ENCODE measurements at places on chromosomes 3 and 15.

DNA sequence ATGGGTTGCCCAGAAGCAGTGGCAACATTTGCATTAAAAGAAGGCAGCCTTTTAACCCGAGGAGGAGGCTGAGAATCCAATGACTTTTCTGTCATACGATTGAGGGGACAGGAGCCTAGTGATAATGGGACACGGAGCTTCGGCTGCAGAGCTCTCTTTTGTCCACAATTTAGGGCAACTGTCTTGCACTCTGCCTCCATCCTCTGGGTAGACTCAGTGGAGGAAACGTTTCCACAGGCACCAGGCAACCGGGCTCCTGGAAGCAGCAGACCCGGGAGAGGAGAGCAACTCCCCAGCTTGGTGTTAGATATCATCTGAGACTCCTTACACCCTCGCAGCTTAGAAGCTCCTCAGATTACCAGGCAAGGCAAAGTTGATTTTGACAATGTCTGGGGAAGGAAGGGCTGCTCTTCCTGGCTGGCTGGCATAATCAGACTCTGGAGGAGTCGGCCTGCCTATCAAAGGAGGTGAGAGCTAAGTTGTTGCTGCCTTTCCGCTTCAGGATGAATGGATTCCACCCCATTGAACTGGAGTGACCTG, 43.5 kb upstream of the RNU6-1 start:
- DNase-seq, result no peak

- DNase-seq, result no peak
Measured at GRCh38 chr15:81859737-81860516, 185.9 kb downstream of the MEX3B start.

DNA sequence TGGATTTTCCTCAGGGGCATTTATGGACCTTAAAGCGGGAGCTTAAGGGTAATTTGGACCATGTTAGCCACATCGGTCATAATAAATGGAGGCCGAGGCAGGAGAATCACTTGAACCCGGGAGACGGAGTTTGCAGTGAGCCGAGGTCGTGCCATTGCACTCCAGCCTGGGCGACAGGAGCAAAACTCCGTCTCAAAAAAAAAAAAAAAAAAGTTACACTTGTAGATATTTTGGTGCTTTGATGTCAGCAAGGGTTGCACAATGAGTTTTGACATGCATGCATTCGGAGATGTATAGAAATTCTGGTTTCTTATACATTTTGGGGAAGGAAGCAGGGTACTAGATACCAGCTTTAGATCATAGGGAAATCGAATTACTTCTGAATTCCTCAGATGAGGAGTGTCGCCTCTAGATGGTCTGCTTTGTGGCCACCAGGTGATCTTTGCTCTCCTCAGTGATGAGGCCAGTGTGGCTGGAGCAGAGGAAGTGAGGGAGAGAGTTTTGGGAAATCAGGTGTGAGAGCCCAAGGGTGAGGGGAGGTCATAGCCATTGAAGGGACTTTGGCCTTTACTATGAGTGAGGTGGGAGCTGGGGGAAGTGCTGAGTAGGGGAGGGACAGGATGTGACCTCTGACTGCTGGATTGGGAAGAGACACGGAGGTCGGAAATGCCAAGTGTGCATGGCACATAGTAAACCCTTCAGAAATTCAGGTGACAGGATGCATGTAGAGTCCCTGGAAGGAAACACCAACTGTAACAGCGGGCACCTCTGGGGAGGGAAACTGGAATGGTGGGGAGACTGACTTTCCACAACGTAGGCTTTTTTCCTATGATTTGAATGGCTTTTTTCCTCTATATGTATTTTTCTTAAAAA, 8.4 kb upstream of the RBSN start:
- no peak for DNase-seq

DNA sequence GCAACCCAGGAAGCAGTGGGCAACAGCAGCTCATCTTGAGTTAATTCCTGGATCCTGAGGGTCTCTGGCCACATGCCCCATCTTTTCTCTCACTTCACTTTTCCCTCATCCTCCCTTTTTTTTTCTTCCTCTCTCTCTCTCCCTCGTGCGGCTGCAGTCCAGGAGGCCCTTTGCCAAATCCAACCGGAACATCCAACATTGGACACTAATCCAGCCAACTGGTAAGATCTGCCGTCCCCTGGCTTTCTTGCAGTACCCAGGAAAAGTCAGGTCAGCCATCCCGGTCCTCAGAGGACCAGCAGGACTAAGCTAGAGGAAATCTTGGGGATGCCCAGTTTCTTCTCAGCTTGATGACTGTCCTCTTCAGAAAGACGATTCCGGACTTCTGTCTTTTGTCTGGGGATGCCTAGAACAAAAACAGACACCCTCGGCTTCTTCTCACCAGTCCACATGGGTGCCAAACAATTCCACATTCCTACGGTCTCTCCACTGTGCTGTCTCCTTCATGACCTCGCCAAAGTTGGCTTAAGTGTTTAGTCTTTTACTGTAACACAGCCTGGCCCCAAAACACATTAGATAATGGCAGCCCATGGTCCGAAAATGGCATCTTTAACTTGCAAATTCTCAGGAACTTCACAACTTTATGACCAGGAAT, 115.6 kb downstream of the GSK3B start:
- no peak for DNase-seq

- DNase-seq, result no peak
Measured at GRCh38 chr3:52218937-52219650, 6.4 kb downstream of the TLR9 start.

DNA sequence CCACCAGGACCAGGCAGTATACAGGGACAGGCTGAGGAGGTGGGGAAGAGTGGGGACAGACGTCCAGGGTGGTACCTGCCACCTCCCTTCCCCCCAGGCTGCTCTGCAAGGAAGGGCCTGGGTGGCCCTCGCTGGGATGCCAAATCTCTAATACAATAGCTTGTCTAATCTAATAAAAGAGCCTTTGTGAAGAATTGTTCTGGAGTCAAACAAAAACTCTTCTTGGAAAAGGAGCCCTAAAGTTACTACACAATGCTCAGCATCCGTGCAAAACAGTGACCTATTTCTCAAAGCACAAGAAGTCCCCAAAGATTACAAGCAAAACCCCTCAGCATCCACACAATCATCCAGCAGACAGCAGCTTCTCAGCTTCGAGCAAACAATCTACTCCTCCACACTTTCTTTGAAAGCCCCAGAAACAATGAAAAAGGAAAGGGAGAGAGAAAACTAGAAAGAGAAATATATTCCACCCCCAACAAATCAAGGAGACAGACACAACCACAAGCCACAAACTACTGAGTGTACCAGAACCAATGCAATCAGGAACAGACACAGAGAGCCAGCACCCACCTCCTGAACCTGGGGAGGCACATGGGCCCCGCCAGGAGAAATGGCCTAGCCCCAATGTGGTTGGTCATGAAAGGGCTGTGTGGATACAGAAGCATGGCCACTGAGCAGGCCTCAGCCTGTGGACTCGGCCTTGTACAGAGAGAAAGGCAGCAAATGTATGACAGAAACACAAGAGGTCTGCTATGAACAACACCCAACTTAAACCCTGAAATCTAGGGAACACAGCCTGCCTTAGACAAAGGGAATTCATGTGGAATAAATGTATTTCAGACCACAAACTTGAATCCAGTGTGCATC, 177.1 kb upstream of the CHRNA7 start:
- no peak for DNase-seq

GRCh38 chr15:74384881-74385643, 17.6 kb upstream of the CYP11A1 start:
- peak; percentile 52 for DNase-seq
